ENCODE measurements at places on chromosomes 16 and 17.

DNA sequence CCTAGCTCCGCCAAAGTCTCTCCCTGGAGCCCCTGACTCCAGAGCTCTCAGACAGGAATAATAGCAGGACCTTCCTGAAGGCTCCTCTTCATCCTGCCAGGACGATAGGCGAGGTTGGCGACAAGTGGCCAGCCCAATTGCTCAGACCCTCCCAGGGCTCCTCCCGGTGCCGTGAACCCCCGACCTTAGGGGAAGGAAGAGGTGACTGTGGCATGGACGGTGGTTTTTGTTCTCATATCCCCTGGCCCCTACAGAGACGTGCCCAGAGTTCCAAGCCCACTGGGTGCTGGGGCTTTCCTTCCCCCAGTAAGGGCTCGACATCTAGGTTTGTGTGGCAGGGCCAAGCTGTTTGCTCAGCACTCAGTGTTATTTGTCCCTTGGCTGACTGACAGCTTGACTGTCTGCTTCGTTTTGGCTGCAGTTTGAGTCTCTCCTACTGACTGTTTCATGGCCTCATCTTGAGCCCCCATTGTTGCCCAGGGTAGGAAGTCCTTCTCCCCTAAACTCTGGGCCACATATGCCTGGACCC is 4.6 kb upstream of the ADCY7 start:
- DNase-seq, result no peak

- no peak for DNase-seq
Measured at GRCh38 chr17:9767432-9767991, 23.9 kb downstream of the DHRS7C start.

- DNase-seq, result peak; percentile 55
Measured at GRCh38 chr17:48406936-48407567, 23.0 kb downstream of the SKAP1 start.

GRCh38 chr17:13741744-13742143 is 140.0 kb upstream of the HS3ST3A1 start:
- DNase-seq, result no peak

DNA sequence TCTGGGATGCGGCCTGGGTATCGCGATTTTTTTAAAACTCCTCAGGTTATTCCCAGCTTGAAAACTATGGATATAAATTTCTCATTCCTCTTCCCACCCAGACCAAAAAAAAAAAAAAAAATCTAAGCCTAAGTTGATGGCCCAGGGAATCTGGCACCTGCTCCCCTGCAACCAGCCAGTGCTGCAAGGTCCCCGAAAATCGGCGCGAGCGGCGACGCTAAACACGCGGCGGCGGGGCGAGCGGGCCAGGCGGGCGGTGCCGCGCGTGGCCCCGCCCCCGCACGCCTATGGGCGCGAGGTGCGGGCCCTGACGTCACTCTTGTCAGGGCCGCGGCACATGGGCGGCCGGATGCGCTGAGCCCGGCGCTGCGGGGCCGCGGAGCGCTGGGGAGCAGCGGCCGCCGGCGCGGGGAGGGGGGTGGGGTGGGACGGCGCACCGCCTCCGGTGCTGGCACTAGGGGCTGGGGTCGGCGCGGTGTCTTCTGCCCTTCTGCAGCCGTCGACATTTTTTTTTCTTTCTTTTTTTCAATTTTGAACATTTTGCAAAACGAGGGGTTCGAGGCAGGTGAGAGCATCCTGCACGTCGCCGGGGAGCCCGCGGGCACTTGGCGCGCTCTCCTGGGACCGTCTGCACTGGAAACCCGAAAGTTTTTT is at the start of gene HLF:
Gene HLF, plus strand, starts transcription at position 316 of the 654 bp plus-strand sequence. CDS start 525 bp downstream, outside the sequence.
- DNase-seq, result peak; percentile 59

DNA sequence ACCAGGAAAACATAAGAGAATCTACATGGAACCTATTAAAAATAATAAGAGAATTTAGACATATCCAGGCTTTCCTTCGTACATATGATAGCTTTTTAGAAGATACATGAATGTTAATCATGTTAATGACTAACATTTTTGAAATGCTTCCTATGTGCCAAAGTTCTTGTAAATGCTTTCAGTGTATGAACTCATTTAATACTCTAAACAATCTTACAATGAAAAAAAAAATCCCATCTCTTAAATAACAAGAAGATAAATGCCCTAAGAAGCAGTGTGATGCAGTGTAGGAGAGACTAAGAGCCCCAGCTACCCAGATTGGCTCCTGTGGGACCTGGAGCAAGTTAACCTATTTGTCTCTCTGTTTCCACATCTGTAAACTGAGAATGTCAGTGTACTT is 220.4 kb upstream of the MYOCD start:
- no peak for DNase-seq

DNA sequence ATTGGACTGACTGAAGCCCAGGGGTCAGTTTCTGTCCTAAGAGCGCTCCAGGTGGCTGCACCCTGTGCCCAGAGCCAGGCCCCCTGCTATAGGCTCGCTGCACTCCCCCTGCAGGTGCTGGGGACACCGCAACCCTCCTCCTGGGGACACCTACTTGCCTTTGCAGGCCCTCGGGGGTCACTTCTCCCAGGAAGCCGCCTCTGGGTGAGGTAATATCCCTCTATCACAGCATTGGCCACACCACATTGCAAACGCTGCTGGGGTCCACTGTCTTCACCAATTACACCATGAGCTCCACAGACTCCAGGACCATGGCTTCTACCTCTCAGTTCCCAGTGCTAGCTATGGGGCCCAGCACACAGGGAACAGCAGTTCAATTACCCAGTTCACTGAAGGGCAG is 14.9 kb downstream of the USP36 start:
- no peak for DNase-seq

DNA sequence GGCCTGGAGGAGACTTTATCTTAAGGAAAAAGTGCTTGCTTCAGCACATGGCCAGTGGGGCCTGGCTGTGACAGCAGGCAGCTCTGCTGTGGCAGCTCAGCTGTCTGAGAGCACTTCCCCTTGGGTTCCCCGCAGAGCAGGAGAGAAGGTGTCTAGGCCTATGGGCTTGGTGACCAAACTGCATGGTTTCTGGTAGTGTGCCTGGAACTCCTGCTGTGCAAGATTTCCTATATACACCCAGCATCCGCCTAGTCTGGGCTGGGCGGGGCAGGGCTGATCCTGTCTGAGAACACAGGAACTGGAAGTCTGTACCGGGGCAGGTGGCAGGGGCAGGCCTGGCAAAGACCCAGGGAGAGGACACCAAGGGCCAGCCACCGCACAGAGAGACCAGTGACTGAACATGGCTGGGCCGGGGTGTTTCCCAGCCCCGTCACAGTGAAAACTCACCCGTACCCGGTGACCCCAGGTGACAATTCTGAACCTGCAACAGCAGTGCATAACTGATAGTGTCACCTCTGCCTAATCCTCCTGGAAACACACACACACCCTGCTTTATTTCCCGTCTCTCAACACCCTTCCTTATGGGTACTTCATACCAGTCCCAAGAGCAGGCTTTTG is 39.3 kb downstream of the CHD9 start:
- DNase-seq, result no peak

DNA sequence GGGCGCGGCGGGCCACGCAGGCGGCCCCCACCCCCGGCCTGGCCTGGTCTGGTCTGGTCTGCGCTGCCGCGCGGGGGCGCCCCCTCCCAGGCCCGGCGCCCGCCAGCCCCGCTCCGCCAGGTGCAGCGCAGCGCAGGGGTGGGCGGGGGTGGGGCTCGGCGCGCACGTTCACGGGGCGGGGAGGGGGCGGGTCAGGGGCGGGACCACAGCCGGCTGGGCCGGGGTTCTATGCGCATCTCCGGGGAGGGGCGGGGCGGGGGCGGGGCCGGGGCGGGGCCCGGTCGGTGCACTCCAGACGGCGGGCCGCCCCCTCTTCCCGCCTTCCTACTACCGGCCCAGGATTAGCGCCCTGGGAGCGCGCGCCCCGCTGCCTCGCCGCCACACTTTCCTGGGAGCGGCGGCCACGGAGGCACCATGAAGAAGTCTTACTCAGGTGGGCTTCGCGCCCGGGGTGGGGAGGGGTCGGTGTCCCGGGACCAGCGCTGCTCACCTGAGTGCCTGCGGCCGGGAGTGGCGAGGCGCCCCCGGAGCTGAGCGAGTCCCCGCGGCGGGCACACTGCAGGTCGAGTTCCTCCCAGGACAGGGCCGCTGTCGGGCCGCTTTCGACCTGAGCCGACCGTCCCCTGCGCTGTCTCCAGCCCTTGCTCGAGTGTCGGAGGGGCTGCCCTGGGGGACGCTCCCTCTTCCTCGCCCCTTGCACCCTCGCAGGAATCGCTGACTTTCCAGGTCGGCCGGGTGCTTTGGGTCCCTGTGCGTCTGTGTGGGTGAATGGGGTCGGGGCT is 140.5 kb downstream of the SEC14L1 start:
- peak; percentile 49 for DNase-seq

GRCh38 chr17:68711858-68712257 is 110.7 kb upstream of the FAM20A start:
- DNase-seq, result peak; percentile 83

- DNase-seq, result peak; percentile 58
Measured at GRCh38 chr17:36591434-36592315, at the start of gene DHRS11. TSS of gene DHRS11 (plus strand) at chr17:36591879. CDS start at chr17:36592010, 131 bp downstream.

GRCh38 chr16:79069633-79070032 is 530.9 kb downstream of the MAF start:
- no peak for DNase-seq

DNA sequence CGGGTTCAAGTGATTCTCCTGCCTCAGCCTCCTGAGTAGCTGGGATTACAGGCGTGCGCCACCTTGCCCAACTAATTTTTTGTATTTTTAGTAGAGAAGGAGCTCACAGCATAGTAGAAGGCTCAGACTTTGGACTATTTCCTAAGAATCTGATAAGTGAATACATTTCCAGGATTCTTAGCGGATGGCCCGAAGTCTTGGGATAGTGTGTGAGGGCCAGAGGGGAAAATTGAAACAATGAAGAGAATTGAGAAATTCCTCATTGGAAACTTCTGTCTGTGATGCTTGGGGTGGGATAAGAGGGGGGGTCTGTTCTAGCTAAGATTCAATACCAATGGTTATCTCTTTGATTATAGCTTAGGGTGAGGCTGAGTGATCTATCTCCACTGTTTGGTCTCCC is 183.3 kb downstream of the MSI2 start:
- DNase-seq, result peak; percentile 42

DNA sequence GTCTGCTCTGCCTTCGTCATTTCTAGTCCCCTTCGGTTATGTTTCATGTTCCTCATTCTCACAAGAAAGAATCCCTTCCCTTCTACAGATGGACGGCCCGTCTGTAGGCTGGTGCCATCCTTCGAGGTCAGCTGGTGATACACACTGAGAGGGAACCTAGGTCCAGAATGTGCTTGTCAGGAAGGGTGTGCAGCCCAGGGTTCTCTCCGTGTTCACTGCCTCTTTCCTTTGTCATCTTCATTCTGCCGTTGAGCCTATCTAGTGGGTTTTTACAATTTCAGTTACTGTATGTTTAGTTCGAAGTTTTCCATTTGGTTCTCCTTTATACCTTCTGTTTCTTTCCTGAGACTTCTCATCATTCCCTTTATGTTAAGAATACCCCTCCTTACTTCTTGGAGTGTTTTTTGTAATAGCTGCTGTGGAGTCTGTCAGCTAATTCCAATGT is 18.9 kb downstream of the KIAA0513 start:
- no peak for DNase-seq

DNA sequence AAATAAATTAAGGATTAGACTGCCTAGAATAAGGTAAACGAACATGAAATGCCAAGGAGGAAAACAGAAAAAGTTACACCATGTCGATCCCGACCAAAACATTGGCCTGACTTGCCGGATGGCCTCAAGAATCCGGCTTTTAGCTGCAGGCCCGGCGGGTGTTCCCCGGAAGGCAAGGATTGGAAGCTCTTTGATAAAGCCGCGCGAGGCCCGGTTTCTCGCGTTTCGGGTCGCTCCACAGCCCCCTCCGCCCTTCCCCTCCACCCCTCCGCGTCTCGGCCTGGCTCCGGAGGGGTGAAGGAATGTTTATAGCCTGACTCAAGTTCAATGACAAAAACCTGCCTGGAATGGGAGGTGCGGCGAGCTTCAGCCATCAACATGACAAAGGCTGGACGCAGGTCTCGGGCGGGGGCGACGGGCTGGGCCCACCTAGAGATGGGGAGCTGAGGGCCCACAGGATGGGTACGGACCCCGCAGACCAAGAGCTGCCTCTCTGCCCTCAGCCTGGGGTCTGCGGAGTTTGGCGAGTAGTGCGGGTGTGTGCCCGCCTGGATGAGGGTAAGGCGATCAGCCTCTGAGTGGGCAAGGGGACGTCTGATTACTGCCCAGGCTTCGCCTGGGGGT is 2.6 kb downstream of the PRAC1 start:
- DNase-seq, result no peak

DNA sequence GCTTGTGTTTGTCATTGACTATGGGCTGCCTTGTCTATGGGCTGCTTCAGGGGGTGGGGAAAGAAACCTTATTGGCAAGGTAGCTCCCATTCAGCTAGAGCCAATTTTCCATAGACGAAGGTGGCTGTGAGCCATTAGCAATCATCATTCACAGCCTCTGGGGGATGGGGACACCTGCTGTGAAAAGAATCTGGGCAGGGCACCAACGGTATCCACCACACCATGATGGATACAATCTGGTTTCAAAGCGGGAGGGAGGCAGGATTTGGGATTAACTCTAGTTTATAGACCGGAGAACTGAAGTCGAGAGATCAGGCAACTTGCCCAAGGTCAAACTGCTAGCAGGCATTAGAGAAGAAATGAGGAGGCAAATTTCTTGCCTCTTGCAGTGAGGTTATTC is 182.3 kb downstream of the SHISA9 start:
- DNase-seq, result no peak

DNA sequence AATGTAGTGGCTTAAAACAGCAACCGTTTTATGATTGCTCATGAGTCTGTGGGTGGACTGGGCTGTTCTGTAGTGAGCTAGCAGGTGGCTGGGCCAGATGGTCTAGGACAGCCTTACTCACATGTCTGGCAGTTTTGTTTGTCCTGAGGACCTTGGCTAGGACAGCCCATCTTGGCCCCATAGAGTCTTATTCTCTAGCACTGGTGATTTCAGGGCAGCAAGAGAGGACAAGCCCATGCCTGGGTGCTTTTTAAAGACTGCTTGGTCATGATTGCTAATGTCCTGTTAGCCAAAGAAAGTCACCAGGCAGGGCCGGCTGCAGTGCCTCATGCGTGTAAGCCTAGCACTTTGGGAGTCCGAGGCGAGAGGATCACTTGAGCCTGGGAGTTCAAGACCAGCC is 139.8 kb downstream of the KATNIP start:
- no peak for DNase-seq

DNA sequence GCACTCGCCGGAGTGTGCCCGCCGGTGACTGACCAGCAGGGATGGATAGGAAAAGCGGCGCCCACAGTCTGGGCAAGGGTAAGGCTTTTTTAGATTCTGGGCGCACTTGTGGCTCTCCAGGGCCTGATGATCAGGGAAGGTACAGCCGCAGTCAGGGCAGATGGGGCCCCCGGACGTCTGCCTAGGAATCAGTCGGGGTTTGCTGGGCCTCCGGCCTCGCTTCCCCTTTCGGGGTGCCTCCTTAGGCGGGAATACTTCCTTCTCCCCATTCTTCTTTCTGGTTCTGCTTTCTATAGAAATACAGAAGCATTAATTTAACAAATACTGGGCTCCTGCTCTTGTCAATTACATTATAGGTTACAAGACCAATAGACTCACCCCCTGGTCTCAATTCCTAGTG is 5.0 kb downstream of the ZNF689 start:
- DNase-seq, result no peak

GRCh38 chr17:2825253-2825970 is 29.2 kb downstream of the RAP1GAP2 start:
- DNase-seq, result no peak
